ENCODE measurements at places on chromosomes 1 and 21.
A peak's percentile ranks its signal among the peaks of the same experiment; 100 is the strongest.

- no peak for DNase-seq
Observed at GRCh38 chr1:8856689-8857412, 21.6 kb downstream of the ENO1 start.

- no peak for DNase-seq
Observed at GRCh38 chr1:22920734-22921451, 51.8 kb downstream of the LACTBL1 start.

DNA sequence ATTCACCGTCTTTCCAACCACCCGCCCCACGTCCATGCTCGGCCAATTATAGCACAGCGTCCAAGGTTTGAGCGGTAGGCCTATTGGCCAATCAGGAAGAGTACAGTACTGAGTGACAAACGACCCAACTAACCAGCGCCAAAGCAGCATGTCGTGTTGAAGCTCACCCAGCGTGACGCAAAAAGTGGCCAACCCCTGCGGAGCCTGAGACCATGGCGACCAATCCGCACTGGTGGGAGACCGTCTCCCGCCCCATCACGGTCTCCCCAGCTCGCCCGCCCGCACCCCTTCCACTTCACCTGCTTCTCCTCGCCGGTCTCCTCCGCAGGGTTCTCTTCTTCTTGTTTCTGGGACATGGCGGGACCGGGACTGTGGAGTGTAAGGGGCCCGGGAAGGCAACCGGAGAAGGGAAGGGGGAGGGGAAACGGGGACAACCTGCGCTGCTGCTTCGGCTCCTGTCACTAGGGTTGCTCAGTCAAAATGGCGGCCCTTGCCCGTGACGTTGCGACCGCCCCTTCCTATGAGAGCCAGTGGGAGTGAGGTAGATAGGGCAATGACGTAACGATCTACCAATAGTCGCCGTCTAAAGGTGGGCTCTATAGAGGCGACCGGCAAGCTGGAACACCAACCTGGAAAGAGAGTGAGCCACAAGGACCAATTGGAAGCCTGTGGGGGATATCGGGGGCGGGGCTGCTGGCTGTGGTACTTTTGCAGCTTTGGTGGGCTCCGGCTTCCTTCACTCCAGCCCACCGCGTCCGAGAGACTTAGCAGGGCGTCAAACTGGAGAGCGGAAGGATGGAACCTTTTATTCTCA, at the start of gene ENSA:
Gene ENSA, minus strand, starts transcription at position 498 of the 814 bp plus-strand sequence. Its CDS starts 142 bp downstream, at position 356.
- DNase-seq = peak; percentile 88

- no peak for DNase-seq
Observed at GRCh38 chr1:202343652-202344349, 2.1 kb upstream of the UBE2T start.

DNA sequence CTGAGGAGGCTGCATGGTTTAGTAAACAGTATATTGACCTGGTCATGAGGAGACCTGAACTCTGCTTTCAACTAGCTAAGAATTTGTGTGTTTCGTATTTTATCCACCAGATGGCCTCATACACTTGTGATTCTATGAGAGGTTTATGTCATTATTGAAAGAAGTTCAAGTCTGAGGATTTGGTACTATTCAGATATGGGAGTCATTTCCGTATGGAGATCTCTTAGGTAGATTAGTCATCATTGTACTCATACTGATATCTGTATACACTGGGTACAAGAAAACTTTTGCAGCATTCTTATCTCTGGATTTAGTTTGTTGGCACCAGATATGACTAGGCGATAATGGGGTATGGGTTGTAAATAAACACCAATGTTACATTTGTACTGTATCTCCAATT, 26.6 kb downstream of the ATF6 start:
- no peak for DNase-seq

GRCh38 chr1:90149101-90149500, 154.2 kb downstream of the ZNF326 start:
- DNase-seq = no peak

DNA sequence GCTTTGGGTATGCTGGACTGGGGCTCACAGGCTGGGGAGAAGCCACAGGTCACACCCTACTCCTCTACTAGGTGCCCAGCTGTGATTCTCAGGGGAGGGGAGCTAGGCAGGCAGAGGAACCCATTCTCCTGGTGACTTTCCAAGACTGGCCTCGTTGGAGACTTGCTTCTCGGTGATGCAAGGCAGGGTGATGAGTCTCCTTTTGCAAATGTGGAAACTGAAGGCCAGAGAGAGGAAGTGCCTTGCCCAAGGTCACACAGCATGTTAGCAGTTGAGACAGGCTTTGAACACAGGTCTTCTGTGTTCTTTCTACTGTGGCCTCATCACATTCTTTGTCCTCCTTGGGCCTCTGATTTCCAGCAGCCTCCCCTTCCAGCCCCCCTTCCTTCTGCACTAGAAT, 20.5 kb upstream of the C1QA start:
- DNase-seq = no peak

DNA sequence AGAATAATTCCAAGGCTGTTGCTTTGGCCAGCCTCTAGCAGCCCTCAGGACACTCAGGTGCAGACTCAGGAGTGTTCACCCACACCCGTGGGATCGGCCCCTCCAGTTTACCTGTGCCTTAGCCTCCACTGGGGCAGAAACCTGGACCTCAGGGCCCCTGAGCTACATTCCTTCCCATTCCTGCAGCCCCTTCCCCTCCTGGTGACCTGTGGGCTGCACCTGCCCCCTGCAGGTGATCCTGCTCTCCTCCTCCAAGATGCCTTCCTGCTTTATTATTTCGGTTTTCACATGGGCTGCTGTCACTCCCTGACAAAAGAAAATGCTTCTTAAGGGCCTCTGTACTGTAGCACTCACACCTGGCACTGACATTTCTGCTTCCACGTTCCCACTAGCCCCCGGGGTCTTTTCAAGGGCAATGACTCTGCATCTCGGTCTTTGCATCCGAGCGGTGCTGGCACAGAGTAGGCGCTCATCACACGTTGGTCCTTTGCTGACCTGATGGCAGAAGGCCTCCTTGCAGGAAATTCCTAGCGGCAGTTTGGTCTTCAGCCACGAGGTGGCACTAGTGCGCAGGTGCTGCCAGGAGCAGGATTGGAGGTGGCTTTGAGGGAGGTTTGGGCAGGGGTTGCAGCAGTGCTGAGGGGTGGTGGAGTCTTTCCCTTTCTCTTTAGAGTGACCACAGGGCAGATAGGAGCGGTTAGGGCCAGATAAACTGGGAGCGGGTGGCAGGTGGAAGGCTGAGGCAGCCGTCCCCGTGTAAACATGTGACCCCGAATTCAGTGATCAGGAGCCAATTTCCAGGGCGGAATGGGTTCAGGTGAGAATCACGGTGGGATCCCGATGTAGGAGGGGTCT, 25.3 kb upstream of the ETV3 start:
- peak; percentile 63 for DNase-seq

- no peak for DNase-seq
Observed at GRCh38 chr1:152501704-152502103, 8.9 kb upstream of the LCE5A start.

DNA sequence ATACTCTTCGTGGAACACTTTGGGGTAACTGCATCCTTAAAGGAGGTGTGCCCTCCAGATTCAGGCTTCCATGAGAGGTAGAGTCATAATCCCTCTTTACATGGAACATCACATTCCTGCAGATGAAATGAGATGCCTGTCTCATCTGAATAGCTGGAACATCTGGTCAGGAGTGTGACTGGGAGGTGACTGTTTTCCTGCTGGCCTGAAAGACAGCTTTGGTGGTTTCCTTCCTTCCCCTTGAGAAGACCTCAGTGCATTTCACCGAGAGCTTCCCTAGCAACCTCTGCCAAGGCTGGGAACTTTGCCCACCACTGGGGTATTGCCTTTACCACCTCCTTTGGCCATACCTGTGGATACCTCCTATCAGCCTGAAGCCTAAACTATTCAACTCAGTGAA, 46.7 kb upstream of the GUCA2A start:
- DNase-seq = no peak

GRCh38 chr1:8116894-8117264, 90.8 kb upstream of the ERRFI1 start:
- no peak for DNase-seq

- DNase-seq = no peak
Observed at GRCh38 chr1:10253755-10254154, 43.4 kb downstream of the KIF1B start.

- DNase-seq = no peak
Observed at GRCh38 chr1:172537366-172537765, 4.4 kb downstream of the SUCO start.

GRCh38 chr1:22971611-22972405, 858 bp downstream of the LACTBL1 start:
- DNase-seq = no peak

DNA sequence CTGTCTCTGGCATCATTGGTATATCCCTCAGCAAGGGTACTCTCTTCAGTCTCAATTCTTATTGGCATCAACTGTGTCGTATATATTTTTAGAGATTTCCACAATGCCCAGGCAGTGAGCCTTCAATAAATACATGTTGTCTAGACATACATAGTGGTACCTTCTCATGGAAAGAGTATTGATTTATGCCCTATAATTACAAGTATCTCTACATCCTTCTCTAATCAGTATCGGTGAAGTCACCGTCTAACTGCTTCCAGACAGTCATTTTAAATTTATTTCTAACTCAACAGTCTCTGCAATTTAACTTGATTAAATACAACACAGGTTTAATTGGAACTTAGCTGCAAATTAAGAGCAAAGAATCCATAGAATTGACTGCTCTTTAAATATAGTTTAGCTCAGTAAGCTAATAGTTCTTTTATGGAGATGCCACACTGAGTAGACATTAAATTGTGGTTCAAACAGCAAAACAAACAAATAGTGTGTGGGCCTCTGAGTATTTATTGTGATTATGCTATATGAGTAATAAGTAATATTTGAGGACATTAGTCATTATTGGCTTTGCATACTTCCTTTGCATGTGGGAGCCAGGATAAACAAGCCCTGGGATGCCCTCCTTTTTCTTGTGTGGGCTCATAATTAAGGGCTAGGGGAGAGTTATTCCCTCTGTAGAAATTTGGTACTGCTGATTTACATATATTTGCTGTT, 126.9 kb upstream of the DUSP10 start:
- no peak for DNase-seq

DNA sequence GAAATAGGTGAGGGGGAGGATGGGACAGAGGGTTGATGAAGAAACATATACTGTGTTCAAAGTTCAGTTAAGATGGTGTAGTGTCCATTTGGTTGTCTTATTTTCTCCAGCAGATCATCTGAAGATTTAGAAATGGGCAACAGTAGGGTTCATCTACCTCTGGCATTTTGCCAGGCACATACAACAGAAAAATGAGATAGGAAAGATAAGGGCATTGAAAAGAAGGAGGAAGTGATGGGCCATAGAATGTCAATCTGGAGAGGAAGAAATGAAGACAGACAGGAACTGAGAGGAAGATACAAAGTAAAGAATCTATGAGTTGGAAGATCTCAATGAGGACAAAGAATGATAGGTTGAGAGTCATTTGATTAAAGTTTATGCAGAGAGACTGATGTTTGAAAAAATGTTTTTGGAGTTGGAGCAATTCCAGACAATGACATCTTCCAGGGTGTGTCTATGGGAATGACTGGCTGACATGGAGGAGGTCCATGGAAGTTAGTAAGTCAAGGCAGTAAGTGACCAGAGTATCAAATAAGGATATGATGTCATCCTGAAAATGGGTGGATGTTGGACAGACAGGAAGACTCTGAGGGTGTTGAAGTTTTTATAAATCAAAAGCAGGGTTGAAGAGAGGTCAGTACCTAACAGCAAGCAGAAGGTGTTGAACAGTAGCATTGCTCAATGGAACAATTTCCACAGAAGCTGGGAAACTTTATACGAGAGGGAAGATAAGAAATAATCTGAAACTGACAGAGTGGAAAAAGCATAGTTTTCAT, 18.7 kb upstream of the CD55 start:
- no peak for DNase-seq

- no peak for DNase-seq
Observed at GRCh38 chr1:35188578-35189392, 4.2 kb downstream of the SFPQ start.

DNA sequence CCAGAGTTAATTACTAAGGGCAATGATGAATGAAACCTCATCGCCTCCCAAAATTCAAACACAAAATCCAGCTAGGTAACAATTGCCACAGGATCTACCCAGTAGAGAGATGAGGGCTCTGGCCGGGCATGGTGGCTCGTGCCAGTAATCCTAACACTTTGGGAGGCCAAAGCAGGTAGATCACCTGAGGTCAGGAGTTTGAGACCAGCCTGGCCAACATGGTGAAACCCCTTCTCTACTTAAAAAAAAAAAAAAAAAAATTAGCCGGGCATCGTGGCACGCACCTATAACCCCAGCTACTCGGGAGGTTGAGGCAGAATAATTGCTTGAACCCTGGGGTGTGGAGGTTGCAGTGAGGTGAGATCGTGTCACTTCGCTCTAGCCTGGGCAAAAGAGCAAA, 15.8 kb downstream of the CD2 start:
- no peak for DNase-seq

- DNase-seq = no peak
Observed at GRCh38 chr1:57916041-57916440, 492.2 kb upstream of the DAB1 start.

- no peak for DNase-seq
Observed at GRCh38 chr1:239735111-239735510, 348.7 kb downstream of the CHRM3 start.

GRCh38 chr1:203138066-203138465, 10.5 kb downstream of the ADORA1 start:
- no peak for DNase-seq

DNA sequence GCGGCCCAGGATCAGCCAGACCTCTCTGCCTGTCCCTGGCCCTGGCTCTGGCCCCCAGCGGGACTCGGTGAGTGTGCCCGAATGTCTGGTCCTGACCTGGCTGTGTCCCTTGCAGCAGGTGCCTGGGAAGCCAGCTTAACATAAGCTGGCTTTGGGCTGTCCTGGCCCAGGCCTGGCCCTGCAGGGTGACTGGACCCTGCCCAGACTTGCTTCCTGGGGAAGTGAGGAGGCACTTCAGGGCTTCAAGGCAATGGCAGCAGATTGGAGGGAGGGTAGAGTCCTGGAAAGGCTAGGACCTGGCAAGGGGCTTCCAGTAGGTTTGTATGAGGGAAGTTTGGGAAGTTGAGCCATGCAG, 16.4 kb downstream of the RPS6KA1 start:
- no peak for DNase-seq

GRCh38 chr21:38804030-38804788, 1.5 kb upstream of the ETS2 start:
- no peak for DNase-seq

GRCh38 chr1:70146488-70146887, 58.9 kb downstream of the LRRC40 start:
- no peak for DNase-seq

- DNase-seq = no peak
Observed at GRCh38 chr1:156359973-156360372, 9.0 kb upstream of the RHBG start.

DNA sequence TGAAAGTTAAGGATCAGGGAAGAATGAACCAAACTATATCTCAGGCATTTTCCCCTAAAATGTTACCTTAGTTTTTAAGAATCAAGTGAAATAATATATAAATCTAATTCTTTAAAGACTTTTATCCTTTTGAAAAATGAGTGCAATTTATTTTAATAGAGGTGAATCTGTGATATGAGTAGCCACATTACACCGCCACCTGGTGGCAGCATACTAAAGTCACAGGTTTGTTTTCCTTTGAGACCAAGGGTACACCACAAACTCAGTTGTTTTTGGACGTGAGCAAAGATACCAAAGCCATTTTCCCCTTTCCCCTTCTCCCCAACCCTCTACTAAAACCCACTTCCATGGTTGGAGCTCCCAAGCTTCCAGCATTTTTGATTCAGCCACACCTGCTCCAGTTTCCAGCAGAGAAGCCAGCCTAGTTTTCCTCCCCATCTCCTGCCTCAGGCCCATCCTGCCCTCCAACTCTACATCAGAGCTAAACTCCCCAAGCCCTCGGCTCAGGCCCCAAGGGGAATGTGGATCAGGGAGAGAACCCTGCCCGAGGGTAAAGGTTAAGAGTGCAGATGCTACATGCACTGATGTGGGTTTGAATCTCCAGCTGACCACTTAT, 22.9 kb upstream of the LDLRAP1 start:
- peak; percentile 54 for DNase-seq

Measured in stimulated activated CD8-positive, alpha-beta memory T cell treated with anti-CD3 and anti-CD28 coated beads, Interleukin-7, amount 100 ng/mL, for 24 hours (primary cell).